ENCODE measurements at places on chromosomes 5 and 9. TPM values are rescaled to one million over a fixed set of nuclear protein-coding genes. Genes with fewer than 3 reads are reported as not detected.
A peak's percentile ranks its signal among the peaks of the same experiment; 100 is the strongest.

GRCh38 chr9:627336-627970 lies 214.0 kb upstream of the DMRT1 start:
- DNase-seq: no peak

TMEM252 gene
- not detected for total RNA-seq

GRCh38 chr9:108950168-108950567 lies 16.0 kb downstream of the ABITRAM start:
- DNase-seq: peak; percentile 86

DNA sequence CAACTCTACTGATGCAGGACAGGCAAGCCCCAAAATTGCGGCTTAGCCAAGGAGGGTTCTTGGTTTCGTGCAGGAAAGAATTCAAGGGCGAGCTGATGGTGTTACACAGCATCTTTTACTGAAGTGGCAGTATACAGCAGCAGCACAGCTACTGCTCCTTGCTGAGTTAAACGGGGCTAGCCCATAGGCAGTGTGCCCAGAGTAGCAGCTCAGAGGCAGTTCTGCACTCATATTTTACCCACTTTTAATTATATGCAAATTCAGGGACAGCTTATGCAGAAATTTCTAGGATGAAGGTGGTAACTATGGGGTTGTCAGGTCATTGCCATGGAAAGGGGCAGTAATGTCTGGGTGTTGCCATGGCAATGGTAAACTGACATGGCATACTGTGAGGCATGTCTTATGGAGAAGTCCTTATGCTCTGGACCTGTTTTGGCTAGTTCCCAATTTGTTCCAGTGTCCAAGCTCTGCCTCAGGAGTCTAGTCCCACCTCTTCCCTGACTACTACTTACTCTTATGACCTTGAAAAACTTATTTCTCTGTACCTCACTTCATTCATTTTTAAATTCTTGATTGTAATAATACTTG lies 2.0 kb upstream of the SPINK9 start:
- DNase-seq: no peak

DNA sequence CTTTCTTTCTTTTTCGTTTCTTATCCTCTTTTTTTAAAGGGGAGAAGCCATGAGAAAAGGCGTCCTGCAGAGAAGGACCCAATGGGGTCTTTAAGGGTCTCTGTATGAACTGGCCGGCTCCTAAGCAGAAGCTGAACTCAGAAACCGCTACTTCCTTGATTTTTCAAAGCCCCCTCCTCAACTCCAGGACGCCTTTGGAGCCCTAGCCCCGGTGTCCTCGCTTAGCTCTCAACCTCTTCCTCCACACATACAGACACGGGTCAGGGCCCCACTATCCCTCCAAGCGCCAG lies 8.3 kb downstream of the PAX5 start:
- no peak for DNase-seq

DNA sequence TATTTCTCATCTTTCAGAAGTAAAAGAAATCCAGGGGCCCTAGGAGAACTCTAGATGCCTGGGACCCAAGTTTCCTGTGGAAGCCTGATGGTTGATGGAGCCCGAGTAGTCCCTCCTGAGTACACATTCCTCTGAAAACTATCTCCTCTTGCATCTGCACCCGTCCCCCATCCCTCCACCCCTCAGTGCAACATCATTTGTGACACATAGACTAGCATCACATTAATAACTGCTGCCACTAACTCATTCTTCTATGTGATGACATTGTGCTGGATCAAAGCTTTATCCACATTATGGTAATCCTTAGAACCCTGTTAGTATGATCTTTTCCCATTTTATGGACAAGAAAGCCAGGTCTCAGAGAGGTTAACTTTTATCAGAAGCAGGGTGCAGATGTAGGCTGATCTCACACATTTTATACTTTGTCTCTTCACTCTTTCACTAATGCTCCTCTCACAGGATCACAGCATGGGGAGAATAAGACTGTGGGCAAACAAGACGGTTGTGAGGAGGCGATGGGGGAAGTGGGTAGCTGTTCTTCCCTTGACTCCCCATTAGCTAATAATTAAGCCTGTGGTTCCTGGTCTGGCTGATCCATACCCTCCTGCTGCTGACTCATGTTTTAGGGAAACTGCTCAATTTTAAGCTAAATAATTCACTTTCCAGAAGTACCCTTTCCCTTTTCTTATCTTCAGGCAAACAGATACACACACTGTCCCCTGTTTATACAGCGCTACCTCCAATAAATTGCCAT lies 3.9 kb upstream of the HK3 start:
- DNase-seq: no peak

PTGDS gene
- 0.60 TPM for total RNA-seq

DNA sequence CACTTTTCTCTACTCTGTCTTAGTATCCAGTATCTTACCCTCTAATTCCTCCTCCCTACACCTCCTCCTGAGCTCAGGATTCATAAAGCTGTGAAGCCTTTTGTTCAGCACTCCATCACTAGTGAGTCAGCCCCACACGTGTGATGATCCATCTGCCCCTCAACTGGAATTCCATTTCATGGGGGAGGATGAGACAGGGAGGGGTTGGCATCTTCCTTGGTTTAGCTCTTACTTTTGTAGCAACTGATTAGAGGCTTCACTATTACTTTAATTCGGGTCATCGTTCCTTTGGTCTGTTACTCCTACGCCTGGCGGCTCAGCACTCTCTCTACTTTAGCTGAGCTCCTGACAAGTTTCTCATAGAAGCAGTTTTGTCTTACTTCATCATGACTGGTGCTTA lies 11.8 kb downstream of the BTNL8 start:
- DNase-seq: no peak

DNA sequence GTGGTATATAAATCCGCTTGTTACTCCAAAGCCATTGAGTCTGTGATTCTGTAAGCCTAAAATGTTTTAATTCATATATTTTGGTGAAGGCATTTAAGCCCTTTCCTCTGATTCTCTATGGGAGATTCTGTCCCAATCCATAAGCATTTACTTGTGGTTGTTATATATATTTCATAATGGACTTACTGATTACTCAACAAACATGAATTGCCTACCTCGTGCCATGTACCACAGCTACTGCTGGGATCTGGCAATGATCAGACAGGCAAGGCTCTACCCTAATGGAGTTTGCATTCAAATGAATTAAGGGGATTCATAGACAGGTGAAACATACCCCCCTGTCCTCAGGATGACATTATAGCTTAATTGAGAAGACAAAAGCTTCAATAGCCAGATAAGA lies 54.5 kb downstream of the C9orf152 start:
- DNase-seq: no peak

- no peak for DNase-seq
These were observed 172.4 kb downstream of the SYK start for GRCh38 chr9:90974016-90974415.

- DNase-seq: no peak
These were observed 52.6 kb upstream of the CXCL14 start for GRCh38 chr5:135631391-135631790.

- no peak for DNase-seq
These were observed 38.4 kb downstream of the PPP1R2B start for GRCh38 chr5:156888520-156888919.

GRCh38 chr5:136799806-136800372 lies 434.5 kb upstream of the TRPC7 start:
- DNase-seq: no peak

DNA sequence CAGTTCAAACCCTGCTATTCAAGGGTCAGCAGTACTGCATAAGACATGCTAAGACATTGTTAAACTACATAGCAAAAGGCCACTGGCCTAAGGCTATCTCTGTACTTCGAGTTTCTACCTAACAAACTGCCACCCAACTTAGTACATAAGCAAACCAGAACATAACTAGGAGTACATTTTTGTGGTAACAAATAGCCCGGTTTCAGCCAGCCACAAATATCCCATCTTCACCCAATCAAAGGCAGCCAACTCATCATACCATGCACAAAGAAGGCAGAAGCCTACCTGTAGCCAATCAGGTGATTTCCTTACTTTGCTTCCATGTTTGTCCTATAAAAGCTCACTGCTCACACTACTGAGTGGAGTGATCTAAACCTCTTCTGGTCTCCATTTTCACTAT lies 201.4 kb downstream of the SMARCA2 start:
- no peak for DNase-seq

TRIM36 gene
- total RNA-seq: 0.34 TPM

ORM2 gene
- total RNA-seq: not detected

DNA sequence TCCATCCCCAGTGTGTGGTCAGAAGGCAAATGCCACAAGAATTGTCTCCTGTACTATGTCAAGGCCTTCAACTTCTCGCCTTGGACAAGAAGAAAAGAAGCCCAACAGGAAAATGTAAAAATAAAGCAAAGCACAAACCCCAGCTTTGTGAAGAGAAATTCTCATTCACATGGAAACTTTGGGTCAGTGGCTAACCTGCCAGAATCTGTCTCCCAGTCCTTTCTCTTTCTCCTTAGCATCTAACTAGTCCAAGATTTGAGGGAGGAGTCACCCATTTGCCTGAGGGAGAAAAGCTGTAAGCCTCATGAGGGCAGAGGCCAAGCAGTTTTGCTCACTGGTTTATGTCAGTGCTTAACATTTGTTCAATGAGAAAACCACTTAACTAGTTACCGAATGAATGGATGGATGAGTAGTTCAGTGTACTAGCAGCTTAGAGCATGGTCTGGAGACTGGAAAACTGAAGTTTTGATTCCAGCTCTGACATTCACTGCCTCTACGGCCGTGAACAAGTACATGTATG lies 36.0 kb downstream of the ADAM19 start:
- DNase-seq: no peak

DCTN3 gene
- total RNA-seq: 65.3 TPM

SH3RF2 gene
- total RNA-seq: 0.17 TPM

LECT2 gene
- not detected for total RNA-seq

STKLD1 gene
- 1.2 TPM for total RNA-seq

GRCh38 chr5:102766295-102767090 lies 11.4 kb downstream of the PAM start:
- DNase-seq: no peak

SPACA9 gene
- 1.4 TPM for total RNA-seq

FBXL7 gene
- 23.1 TPM for total RNA-seq

- peak; percentile 15 for DNase-seq
These were observed 11.8 kb downstream of the RMI1 start for GRCh38 chr9:83992407-83992806.

DNA sequence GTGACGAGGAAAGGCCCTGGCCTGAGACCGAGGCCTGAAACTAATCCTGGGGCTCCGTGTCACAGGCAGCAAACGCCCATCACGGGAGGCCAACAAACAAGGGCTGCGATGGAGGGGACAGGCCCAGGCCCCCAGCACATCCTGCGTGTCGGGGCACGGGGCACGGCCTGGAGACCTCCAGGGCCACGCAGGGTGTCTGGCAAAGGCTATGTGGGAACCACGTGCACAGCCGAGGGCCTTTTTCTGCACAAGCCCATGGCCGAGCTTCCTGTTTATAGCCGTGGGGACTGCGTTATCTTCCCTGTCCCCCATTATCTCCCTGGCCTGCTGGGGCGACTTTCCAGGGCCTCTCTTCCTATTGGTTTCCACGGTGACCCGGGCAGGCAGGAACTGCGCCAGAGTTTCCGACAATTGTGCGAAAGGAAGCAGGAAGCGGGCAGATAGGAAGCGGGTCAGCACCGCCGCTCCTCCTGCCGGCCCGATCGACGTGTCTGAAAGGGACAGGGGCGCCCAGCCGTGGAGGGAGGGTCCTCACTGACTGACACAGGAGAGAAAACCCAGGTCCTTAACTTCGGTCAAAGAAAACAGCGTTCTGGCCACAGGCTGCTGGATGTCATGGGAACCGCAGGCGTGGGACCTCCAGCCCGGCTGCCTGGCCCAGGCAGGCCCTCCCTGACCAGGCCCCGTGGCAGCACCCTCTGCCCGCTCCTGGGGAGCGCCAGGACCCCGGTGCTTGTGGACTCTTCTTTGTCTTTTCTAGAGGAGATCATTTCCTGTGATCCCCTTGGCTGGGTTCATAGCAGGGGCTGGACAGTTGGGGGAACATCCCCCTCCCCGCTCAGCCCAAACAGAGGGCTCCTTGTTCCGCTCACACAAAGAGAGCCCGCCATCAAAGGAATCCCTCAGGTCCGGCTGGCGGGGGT lies 29.1 kb upstream of the SEC16A start:
- peak; percentile 98 for DNase-seq

GRCh38 chr5:179152144-179152895 lies 92.1 kb downstream of the ZNF354C start:
- DNase-seq: no peak

DNA sequence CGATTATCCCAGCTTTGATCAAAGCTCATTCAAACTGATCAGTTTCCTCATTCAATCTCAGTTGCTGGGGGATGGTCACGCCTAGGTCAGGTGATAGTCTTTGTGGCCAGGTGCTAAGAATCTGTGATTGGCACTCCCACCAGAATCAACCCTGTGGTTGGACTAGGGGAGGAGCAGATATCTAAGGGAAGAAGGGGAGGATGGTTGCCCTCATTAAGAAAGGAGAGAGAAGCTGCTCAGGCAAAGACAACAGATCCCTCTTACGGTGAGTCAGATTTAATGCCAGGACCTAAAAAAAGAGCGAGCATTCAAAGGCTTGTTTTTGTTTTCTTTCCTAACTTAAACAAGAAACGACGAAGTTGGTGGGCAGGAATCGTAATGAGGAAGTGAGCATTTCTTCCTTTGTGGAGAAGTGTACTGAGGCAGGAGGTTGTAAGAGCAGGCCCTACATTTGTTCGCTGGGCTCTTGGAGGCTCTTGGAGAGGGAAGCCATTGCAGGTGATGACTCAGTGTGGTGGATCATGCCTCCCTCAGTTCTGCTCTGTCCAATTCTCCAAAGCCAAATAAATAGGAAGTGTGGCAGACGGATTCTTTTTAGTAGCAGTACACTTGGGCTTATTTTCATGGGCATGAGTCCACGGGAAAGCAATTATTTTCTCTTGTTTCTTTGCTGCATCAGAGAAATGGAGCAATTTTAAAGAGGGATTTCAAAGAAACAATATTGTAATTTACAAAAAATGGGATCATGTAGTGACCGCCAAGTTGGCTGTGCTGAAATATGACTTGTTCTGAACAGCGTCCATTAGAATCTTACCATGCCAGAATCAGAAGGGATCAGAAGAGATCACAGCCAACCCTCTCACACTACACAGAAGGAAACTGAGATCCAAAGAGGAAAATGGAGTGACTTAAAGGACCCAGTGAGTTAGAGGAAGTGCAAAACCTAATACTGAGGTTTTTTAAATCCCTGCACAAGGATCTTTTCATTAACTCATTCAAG lies 18.7 kb upstream of the TGFBR1 start:
- peak; percentile 40 for DNase-seq

AGXT2 gene
- total RNA-seq: not detected

- no peak for DNase-seq
These were observed 74.6 kb downstream of the NUDT12 start for GRCh38 chr5:103487822-103488493.

MARCOL gene
- not detected for total RNA-seq

PCDHB15 gene
- total RNA-seq: 0.65 TPM

Measured in dermis blood vessel endothelial cell (primary cell).